COR-L47 (cell line): ENCODE measurements at places on chromosomes 2 and 18.

- no peak for DNase-seq
These were observed 80.7 kb downstream of the CCBE1 start for GRCh38 chr18:59616501-59616900.

GRCh38 chr2:40625849-40626248, 174.0 kb upstream of the SLC8A1 start:
- DNase-seq, result no peak

- DNase-seq, result peak; percentile 86
These were observed 50.3 kb downstream of the ITGB1BP1 start for GRCh38 chr2:9373047-9373446.

- no peak for DNase-seq
These were observed 51.4 kb upstream of the SPRED2 start for GRCh38 chr2:65483763-65484162.

DNA sequence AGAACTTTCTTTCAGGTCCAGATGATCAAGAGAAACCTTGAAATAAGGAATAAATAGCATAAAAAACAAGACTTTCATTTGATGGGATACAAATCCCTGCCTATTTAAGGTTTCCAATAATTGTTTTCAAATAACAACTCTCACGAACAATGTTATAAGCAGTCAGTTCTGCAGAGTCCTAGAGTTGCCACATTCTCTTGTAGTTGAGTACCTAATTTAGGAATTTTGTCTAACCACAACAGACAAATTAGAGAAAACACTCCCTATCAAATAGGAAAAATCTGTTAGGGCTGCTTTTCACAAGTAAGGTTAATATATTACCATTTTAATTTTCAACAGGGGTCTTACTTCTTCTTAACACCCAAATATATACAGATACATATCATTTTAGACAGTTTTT, 130.1 kb upstream of the CDH20 start:
- no peak for DNase-seq

DNA sequence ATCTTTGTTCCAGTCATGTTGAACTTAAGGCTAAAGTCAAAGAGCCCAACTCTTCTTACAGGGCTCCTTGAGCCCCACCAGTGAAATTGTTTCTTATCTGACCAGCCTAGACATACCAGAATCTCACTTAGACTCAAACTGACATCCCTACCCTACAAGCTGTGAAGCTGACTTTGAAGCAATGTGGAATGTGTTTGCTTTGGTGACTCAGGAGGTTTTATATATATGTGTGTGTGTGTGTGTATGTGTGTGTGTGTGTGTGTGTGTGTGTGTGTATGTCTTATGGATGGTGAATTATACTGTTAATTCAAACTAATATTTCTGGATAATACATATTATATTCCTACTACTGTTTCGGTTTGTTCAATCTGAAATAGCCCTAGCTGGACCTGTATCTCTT, 67.3 kb downstream of the CAMKMT start:
- no peak for DNase-seq

DNA sequence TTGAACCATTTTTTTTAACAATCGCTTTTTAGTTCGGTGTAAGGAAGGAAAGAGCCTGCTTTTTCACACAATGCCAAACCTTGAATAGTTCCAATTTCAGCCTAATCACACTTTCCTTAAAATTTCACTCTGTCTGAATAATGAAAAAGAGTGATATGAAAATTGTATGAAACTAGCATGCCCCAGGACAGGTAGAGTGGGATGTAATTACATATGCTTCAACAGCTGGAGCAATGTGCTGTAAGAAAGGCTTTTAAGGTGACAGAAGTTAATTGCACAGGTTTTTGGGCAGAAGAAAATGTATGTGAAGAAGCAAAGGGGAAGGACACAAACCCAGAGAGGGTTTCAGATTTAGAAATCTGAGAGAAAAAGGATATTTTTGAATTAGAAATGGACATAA, 184.0 kb downstream of the DSC3 start:
- DNase-seq, result no peak

DNA sequence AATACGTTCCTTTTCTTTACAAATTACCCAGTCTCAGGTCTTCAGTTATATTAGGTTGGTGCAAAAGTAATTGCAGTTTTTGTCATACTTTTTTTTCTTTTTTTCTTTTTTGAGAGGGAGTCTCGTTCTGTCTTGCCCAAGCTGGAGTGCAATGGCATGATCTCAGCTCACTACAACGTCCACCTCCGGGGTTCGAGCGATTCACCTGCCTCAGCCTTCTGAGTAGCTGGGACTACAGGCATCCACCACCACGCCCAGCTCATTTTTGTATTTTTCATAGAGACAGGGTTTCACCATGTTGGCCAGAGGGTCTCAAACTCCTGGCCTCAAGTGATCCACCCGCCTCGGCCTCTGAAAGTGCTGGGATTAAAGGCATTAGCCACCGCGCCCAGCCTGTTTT, 43.8 kb upstream of the ASAP2 start:
- no peak for DNase-seq

DNA sequence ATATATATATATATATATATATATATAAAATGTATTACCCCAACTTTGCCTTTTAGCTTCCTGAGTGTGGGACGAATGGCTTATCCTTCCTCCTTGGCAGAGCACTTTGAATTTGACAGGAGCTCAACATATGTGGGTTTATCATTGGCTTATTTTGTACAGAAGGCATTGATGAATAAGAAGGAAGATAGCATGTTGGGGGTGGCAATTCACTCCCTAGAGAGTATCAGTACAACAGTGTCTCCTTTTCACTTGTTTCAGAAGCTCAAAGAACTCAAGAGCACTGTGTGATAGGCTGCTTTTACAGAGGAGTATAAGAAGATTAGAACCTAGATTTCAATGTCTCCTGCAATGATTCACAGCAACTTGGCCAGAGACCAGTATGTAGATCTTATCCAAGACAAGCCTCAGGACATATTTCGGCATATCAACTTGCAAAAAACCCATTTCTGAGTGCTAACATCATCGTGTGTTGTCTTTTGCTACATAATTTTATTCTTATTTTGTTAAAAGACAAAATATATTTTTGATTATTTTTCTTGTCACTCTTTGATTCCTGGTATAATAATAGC, 345.8 kb downstream of the SOCS6 start:
- no peak for DNase-seq

DNA sequence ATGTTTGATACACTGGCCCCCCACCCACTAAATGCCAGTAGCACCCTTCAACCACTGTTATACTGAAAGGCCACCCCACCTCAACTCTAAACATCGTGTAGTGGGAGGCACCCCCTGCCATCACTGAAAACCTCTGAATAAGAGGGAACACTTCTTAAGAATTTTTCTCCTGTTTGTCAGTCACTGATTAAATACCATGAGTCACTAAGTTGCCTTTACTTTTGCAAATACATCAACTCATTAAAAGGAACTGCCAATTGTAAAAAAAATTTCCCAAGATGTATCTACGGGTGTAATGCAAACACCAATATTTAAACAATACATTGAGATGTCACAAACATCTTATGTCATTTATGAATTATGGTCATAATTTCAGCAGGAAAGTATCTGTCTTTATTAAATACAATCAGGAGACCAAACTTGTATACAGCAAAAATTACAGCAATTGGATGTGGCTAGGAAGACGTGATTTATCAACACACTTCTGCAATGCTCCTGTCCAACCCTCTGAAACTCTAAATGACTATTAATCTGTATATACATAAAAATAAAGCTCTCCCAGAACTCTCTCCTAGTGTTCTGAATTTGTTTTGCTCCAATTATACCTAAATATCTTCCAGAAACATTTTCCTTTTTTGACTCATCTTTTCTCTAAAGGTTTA, 144.1 kb upstream of the STK17B start:
- DNase-seq, result no peak

GRCh38 chr2:58971511-58972360, 730.6 kb upstream of the FANCL start:
- no peak for DNase-seq

- DNase-seq, result no peak
These were observed 37.5 kb downstream of the KCNS3 start for GRCh38 chr2:17915811-17916518.

DNA sequence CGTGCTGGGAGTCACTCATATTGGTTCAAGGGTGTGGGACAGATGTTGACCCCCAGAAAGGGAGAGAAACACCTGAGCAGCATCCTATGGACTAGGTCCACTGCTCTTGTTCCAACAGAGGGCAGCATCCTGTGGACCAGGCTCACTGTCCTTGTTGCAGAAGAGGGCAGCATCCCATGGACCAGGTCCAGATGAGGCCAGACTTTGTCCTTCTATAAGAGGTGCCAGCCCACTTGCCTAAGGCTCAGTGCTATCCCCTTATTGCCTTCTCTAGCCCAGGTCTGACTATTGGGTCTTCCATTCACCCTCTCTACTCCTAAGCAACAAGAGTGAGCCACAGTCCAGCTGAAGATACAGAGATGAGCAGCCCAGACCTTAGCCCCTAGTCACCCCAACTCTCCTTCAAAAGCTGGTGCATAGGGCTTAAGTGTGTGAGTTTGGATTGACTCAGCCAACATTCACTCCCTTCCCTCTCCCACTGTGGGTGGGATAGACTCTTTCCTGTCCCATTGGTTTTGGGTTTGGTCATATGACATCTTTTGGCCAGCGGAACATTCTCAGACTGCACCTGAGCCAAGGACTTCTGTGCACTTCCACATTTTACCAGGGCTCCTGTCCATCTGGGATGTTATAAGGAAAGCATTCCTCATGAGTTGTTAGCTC, 132.4 kb upstream of the GPC1 start:
- DNase-seq, result no peak

DNA sequence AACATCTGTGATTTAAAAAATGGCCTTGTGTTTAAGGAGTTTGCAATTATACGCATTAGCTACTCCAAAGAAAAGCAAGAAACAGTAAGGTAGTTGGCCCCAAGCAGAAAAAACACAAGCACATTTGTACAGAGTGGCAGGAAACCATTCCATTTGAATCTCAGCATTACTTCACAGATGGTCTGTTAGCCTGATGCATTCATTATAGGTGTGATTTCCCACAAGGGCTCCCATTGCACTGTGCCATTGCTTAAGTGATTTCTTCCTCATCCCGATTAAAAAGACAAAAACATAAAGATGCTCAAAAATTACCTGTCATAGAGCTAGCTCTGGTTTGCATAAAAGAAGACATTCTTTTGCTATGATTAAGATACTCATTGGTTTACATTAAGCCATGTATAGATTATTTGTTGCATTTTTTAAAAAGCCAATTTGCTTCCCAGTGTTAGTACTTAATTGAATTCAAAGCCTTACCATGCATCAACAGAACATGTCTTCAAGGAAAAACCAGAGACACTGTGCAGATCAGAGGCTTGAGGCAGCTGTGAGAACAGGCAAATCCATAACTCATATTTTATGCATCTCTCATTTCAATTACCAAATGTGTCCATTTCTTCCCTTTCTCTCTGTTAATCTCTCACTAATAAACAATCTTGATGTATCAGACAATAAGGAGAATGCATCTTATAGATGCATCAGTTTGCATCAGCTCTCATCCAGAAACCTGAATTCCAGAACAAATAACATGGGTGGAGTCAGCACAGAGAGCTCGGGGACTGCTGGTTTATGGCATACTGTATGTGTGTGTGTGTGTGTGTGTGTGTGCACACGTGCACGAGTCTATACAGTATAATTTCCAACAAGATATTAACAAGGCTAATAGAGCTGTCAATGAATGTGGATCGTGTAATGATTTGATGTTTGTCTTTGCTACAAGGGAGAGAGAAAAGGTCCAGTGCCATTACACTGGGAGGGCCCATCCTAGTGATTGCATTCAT, 558.6 kb upstream of the HS6ST1 start:
- no peak for DNase-seq

- DNase-seq, result peak; percentile 73
These were observed 38.7 kb downstream of the MSTN start for GRCh38 chr2:190023860-190024259.

DNA sequence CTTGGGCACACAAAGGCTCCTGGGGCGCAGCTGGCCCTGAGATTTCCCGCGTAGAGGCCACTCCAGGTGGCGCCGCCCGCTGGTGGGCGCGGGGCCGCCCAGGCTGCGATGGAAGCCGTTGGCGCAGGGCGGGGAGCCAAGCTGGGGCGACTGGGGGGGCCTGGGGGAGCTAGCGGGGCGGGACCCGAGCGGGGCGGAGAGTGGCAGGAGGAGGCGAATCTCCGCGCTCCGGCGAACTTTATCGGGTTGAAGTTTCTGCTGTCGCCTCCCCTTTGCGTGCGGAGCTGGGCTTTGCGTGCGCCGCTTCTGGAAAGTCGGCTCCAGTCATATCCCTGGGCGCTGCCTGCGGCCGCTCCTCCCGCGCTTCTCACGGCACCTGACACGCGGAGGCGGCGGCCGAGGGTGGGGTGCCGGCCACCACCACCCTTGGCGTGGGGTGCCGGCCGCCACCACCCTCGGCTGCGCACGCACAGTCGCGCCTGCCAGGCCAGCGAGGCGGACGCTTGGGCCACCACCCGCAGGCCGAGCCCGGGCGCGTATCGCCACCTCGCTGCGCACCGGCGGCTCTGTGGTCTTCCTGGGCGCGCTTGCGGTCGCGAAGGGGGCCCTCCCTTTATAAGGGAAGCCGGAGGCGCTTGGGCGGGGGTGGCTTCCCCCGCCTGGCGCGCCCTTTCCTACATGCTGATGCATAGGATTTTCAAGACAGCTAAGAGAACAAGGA, 919 bp upstream of the CYP1B1 start:
- no peak for DNase-seq

DNA sequence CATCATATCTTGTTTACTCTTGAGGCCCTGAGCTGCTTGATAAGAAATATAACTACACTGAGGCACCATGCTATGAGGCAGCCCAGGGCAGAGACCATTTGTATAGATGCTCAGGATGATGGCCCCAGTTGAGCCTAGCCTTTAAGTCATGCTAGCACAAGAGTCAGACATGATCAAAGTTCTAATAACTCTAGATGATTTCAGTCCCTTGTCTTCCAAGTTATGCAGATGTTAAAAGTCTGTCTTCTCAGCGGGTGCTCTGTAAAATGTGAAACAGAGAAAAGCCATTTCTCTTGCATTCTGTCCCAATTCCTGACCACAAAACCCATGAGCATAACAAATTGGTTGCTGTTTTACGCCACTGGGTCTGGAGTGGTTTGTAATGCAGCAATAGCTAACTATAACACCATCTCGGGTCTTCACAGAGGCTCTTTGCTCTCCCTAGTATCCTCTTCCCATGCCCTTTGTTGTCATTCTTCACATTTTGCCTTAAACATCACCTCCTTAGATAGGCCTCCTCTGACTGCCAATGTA, 49.6 kb downstream of the NXPH2 start:
- DNase-seq, result no peak

GRCh38 chr2:26744953-26745352, 19.1 kb upstream of the SLC35F6 start:
- no peak for DNase-seq

- no peak for DNase-seq
These were observed 94.1 kb upstream of the BOD1L2 start for GRCh38 chr18:57052759-57053158.
